ENCODE measurements at places on chromosomes 12 and 14.

DNA sequence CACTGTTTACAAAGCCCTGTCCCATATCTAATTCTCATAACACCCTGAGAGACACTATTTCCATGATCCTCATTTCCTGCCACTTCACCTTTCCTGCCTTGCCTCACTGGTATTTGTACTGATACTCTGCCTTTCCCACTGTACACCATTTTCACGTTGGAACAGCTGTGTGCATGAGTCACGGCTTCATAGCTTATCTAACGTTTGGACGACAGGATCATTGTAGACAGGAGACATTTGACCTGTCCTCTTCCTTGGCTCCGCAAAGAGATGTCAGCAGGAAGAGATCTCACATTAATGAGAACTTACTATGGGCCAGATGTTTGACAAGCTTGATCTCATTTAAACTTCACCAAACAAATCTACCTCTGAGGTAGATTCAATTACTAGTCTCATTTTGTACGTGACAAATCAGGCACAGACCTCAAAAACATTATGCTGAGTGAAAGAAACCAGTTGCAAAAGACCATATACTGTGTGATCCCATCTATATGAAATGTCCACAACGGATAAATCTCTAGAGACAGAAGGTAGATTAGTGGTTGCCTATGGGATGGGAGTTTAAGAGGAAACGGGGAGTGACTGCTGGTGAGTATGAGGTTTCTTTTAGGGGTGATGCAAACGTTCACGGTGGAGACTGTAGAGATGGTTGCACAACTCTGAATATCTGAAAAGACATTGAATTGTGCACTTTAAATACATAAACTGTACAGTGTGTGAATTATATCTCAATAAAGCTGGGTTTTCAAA lies 71.2 kb downstream of the KCNK13 start:
- DNase-seq, result no peak

DNA sequence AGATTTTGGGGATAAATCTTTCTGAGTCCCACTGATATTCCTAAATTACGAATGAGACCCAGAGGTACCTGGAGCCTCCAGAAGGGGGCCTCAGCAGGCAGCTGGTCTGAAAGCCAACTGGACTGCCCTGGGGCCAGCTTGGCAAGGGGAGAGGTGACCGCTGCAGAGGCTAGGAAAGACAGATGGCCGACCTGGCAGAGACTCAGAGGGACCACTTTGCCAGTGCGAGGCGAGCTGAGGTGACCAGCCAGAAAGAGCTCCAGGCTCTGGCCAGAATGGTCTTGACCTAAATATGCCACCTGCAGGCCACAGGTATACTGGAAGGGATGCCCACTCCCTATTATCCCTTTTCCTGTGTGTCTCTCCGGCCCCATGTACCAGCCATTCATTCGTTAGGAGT lies 256.8 kb upstream of the GARIN6 start:
- DNase-seq, result no peak

GRCh38 chr14:75597149-75597548 lies 18.7 kb downstream of the FLVCR2 start:
- DNase-seq, result no peak

- no peak for DNase-seq
Observed at GRCh38 chr14:24875203-24875838, 174.6 kb downstream of the STXBP6 start.

GRCh38 chr14:103556946-103557758 lies 5.3 kb downstream of the BAG5 start:
- no peak for DNase-seq

GRCh38 chr12:47837190-47838171 lies 17.8 kb upstream of the HDAC7 start:
- peak; percentile 83 for DNase-seq

- DNase-seq, result no peak
Observed at GRCh38 chr12:100926669-100927248, 132.2 kb downstream of the ANO4 start.

- DNase-seq, result peak; percentile 55
Observed at GRCh38 chr12:132222096-132222807, 78.0 kb downstream of the NOC4L start.

DNA sequence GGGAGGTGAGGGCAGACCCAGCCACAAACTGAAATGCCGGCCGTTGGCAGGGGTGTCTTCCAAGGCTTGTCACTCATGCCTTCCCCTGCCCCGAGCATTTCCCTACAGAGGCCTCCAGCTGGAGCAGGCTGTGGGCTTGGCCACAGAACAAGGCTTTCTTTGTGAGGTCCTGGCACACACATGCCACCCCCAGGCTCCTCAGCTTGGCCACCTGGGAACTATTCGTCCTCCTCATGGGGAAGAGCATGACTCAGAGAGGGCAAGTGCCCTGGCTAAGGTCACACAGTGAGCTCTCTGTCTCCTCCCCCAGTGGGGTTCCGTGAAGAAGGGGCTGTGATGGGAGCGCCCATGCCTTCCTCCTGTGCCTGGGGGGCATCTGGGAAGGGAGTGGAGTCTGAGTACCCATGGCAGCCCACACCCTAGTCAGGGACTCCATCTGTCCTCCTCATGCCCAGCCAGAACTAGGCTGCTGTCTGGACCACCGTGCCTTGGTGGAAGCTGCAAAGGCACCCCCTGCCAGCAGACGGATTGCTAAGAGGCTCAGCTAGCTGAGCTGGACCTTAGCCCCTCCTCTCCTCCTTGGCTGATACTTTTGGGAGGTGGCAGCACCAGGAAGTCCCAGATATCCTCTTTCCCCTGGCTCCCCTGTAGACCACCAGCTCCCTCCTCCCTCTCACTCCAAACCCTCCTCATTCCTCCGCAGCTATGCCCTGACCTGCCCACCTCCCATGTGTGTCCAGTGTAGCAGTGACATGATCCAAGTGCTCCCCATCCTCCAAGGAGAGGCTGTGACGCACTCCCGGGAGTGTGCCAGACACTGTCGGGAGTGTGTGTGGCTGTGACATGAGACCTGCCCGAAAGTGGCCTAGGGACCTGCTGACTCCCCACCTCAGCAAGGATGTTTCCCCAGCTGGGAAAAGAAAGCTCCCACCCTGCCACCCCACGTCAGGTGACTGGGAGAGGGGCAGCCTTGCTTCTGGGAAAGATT lies 21.4 kb downstream of the ABCB9 start:
- DNase-seq, result peak; percentile 35

- no peak for DNase-seq
Observed at GRCh38 chr12:121513464-121514183, 67.2 kb downstream of the KDM2B start.

GRCh38 chr14:87813686-87814085 lies 179.3 kb downstream of the GALC start:
- DNase-seq, result no peak

DNA sequence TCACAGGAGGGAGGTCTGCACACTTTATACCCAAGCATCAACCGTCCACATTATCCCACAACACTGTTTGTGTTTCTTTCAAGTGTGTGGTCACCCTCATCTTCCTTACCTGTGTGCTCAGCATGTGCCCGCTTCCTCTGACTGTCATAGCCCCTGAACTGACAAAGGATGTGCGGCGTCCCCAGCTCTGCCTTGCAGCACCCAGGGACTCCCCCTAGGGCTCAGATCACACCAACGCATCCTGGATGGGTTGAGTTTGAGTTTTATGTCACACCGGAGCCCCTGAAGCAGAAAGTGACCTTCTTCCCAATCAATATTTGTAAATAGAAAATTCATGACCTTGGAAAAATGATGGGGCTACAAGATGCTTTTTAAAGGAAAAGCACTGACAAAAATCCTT lies 770.7 kb upstream of the TMEM132C start:
- no peak for DNase-seq

- no peak for DNase-seq
Observed at GRCh38 chr12:128684352-128684751, 139.4 kb downstream of the SLC15A4 start.

GRCh38 chr14:69129264-69129880 lies 23.5 kb downstream of the DCAF5 start:
- peak; percentile 67 for DNase-seq

DNA sequence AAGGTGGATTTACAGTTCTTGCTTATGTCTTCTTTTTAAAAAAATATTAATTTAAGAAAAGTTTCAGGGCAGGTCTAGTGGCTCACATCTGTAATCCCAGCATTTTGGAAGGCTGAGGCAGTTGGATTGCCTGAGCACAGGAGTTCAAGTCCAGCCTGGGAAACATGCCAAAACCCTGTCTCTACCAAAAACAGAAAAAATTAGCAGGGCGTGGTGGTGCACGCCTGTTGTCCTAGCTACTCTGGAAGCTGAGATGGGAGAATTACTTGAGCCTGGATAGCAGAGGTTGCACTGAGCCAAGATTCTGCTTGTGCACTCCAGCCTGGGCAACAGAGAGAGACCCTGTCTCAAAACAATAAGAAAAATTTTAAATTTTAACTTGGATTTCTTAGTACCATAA lies 5.4 kb upstream of the TAS2R46 start:
- no peak for DNase-seq

- DNase-seq, result no peak
Observed at GRCh38 chr14:92315050-92315805, 7.7 kb upstream of the SLC24A4 start.

DNA sequence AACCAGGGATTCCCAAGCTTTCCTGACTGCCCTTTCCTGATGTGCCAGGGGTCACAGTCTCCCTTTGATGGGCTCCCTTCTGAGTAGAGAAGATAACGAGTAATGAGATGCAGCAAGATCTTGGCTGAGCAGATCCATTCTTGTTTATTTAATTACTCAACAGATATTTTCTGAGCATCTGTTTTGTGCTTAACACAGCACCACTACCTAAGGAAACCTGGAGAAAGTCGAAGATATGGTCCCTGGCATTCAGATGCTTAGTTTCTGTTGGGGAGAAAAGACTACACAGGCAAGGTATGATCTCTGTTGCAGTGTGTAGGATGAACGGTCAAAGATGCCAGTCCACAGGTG lies 3.9 kb downstream of the AJUBA start:
- DNase-seq, result no peak

- no peak for DNase-seq
Observed at GRCh38 chr12:25278269-25278668, 27.5 kb upstream of the KRAS start.

DNA sequence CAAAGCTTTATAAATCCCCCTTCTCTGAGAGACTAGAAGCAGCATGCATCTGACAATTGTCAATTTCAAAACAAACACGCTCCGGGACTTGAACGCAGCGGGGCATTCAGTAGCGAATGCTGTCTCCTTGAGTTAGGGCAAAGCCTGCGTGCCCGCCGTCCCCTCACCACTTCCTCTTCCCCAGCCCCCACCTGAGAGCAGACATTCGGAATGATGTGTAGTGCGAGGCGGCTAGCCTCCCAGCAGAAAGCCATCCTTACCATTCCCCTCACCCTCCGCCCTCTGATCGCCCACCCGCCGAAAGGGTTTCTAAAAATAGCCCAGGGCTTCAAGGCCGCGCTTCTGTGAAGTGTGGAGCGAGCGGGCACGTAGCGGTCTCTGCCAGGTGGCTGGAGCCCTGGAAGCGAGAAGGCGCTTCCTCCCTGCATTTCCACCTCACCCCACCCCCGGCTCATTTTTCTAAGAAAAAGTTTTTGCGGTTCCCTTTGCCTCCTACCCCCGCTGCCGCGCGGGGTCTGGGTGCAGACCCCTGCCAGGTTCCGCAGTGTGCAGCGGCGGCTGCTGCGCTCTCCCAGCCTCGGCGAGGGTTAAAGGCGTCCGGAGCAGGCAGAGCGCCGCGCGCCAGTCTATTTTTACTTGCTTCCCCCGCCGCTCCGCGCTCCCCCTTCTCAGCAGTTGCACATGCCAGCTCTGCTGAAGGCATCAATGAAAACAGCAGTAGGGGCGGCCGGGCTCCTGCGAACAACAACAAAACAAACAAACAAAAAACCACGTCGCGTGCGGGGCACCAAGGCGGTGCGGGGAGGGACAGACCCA lies 2.2 kb downstream of the PRMT8 start:
- DNase-seq, result peak; percentile 82

DNA sequence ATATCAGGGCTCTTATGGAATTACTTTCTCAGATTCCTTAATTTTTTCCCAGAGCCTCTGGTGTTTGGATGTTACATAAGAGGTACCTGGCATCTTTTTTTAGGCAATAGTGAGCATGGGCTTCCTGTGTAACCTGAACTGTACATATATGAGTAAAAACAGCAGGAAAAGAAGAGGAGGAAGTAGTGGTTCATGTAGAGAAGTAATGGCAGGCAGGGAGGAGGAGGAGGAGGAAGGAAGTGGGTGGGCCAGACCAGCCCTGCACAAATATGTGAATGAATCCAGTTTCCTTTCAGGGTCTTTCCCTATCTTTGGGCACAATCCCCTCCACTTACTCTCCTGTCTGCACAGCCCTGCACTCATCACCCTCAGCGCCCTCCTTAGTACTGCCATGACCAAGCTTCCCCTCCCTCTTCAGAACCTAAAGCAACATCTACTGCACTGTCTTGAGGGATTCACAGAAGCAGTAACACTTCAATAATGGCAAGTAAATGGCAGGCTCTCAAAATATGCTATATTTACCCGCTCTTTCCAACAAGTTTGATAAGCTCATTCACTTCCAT lies 40.9 kb upstream of the GSG1 start:
- DNase-seq, result no peak

DNA sequence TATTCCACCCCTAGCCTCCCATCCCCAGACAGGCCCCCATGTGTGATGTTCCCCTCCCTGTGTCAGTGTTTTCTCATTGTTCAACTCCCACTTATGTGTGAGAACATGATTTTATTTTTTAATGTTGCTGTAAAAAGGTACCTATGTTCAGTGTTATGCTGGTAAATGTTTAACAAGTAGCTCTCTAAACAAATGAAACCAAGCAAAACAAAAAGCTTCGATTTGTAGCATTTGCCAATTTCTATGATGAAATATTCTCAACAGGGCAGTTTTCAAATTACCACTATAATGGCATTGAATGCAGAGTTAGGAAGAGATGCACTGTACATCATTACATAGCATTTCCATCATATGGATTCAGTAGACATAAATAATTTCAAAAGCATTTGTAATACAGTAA lies 410.6 kb downstream of the MDGA2 start:
- no peak for DNase-seq

- no peak for DNase-seq
Observed at GRCh38 chr12:98893126-98893674, 248.1 kb downstream of the APAF1 start.

- DNase-seq, result no peak
Observed at GRCh38 chr12:24822121-24822899, 126.6 kb downstream of the BCAT1 start.

- no peak for DNase-seq
Observed at GRCh38 chr12:62817556-62818271, 117.2 kb downstream of the PPM1H start.

DNA sequence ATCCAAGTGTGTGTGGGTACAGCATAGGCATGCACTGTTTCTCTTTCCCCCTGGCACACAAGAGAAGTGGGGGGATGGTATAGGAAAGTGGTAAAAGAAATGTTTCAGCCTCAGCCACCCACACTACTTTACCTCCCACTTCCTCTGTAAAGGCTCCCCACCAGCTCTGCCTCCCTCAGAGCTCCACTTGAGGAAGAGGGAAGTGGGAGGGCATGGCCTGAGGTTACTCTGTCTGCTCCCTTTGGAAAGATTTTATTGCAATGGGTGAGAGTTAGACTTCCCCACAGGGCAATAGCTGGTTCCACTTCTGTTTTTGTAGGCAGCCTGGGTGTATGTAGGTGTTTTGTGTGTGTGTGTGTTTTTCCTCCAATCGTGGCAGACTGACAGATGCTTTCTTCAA lies 145.3 kb downstream of the SSPN start:
- DNase-seq, result no peak

Data from Right ventricle myocardium inferior (tissue), 1 donor.